ENCODE measurements at places on chromosomes 6 and 20.

GRCh38 chr6:119444642-119445557 lies 95.3 kb upstream of the MAN1A1 start:
- no peak for DNase-seq

DNA sequence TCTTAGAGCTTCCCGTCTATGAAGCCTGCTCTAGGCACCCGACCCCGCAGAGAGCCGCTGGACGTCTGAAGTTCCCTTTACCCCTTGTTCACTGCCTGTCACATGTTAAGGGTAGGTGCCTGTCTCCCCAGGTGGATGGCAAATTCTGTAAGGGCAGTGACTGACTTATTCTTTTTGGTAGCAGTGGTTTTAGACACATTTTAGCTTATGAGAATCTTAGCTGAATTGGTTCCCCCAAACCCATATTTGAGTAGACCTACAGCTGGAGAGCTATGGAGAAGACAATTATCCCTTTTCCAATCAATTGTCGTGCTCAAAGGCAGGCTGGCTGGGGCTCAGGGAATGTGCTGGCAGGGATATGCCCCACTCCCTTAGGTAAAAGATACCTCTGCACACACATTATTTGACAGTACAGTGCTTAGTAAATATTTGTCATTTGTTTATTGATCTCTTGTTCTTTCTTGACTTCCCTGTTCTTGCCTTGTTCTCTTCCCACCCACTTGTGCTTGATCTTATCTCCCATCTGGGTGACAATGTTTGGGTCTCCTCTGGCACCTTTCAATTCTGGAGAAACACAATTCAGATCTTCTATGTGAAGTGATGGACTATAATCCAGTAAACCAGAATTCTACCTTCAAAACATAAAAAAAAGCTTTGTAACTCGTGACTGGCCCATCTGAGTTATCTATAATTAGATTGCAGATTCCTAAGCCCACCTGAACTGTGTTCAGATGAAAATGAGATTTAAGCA lies 114.3 kb upstream of the SLC2A12 start:
- no peak for DNase-seq

DNA sequence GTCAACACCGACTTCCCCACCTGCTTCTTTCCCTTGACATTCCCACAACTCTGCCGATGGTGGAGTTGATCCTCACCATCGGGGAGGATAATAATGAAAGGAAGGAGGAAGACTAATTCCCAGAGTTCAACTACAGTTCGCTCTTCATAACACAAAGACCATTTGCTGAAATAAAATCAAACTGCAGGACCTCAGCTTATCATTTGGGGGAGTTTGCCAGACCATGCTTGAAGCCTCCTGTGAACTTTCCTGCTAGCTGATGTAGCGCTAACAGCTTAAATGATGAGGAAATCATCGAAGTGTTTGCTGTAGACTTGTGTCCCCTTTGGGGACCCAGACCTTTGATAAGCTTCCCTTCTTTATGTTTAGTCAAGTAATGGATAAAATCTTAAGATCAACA lies 26.2 kb downstream of the PROKR2 start:
- no peak for DNase-seq

DNA sequence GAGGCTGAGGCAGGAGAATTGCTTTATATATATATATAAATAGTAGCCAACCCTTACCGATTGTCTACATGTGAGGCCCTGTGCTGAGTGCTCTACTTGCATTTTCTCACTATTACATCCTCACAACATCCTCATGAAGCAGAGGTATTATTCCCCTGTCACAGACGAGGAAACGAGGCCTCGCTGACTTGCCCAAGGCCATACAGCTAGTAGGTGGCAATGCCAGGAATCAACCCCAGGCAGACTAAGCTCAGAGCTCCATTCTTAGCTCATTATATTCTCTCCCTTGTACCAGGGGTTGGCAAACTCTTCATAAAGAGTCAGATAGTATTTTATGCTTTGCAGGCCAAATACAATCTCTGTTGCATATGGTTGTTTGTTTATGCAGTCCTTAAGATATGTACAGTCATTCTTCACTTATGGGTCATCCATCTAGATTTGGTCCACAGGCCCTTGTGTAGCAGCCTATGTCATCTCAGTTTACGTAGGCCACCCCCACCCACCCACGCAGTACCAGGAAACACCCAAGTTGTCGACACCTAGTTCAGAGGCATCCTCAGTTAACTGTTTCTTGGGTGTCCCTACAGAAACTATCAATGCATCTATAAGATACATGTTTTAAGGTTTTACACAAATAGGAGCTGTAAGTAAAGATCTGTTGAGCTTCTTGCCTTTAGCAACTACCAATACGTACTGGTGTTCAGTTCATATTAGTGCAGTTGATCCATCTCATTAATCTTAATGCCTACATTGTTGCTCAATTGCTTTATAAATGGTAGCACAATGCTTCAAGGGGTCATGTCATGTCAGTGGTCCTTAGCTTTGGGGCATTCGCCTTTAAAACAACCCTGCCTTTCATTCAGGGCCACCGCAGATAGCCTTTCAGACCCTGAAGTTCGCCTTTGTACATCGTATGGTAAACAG lies 3.0 kb downstream of the CASS4 start:
- no peak for DNase-seq

DNA sequence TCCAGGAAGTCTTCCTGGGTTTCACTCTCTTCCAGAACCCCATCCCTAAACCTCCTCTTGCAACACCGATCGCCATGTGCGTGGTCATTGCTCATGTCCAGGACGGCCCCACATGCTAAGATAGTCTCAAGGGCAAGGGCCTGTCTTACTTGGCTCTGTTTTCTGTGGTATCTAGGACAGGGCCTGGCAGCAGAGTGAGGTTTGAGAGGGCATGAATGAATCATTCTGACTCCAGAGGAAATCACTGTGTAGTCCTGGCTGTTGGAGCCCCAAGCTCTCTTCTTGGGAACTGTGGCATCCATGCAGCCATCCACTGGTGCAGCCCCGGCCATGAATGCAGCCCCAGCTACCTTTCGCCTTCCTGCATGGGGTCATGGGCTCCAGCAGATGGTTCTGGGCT lies 12.4 kb downstream of the SIRPA start:
- DNase-seq: no peak

GRCh38 chr6:143074101-143074500 lies 13.4 kb downstream of the AIG1 start:
- no peak for DNase-seq

GRCh38 chr6:108707328-108707976 lies 140.8 kb upstream of the ARMC2 start:
- DNase-seq: no peak

DNA sequence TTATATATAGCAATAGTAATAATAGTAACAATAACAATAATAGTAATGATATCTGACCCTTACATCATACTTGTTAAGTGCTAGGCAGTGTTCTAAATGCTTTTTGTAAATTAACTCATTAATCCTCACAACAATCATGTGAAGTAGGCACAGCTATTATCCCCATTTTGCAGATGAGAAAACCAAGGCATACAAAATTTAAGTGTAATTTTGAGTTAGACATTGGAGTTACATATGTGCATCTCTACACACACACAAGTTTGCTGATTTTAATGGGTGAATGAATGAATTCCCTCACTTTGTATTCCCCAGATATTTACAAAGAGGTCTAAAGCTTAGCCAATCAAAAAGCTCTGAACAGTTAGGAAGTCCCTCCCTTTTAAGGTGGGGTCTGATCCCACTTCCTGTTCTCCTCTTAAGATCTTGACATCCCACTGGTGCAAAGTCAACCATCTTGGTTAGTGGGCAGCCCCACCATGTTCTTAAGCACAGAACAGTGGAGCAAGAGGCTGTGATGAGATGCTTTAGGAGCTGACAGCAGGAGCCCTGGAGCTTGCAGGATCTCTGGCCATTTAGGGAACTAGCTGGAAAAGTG lies 85.3 kb upstream of the FOXP4 start:
- no peak for DNase-seq

DNA sequence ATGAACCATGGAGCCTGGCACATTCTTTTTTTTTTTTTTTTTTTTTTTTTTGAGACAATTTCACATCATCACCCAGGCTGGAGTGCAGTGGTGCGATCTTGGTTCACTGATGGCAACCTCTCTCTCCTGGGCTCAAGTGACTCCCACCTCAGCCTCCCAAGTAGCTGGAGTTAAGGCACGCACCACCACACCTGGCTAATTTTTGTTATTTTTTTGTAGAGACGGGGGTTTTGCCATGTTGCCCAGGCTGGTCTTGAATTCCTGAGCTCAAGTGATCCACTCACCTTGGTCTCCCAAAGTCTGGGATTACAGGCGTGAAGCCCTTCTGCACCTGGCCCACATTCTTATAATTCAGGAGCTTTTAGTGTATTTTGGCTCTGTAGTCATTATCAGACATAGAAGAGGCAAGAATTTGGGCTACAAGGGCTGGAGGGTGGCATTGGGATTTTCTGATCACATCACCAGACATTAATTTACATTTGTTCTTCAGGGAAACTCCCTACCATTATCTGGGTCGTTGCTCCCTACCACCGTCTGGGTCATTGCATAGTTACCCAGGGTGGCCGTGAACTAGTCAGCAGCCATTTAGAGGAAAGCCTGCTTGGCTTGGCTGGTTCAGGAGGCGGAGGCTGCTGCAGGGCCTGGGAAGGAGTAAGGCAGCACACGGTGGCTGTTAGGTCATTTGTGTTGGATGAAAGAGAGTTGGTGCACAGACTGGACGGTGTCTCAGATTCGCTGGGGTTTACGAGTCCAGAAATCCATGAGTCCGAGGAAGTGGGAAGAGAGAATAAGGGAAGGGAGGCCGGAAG lies 17.6 kb downstream of the ARID1B start:
- DNase-seq: no peak

- DNase-seq: no peak
Measured at GRCh38 chr6:45618259-45618658, 240.5 kb upstream of the SUPT3H start.
